Stimulated activated CD4-positive, alpha-beta T cell treated with anti-CD3 and anti-CD28 coated beads, Interleukin-12 subunit alpha, Interleukin-12 subunit beta, amount 100 ng/mL, for 24 hours (primary cell): ENCODE measurements at places on chromosomes 7 and 10.

DNA sequence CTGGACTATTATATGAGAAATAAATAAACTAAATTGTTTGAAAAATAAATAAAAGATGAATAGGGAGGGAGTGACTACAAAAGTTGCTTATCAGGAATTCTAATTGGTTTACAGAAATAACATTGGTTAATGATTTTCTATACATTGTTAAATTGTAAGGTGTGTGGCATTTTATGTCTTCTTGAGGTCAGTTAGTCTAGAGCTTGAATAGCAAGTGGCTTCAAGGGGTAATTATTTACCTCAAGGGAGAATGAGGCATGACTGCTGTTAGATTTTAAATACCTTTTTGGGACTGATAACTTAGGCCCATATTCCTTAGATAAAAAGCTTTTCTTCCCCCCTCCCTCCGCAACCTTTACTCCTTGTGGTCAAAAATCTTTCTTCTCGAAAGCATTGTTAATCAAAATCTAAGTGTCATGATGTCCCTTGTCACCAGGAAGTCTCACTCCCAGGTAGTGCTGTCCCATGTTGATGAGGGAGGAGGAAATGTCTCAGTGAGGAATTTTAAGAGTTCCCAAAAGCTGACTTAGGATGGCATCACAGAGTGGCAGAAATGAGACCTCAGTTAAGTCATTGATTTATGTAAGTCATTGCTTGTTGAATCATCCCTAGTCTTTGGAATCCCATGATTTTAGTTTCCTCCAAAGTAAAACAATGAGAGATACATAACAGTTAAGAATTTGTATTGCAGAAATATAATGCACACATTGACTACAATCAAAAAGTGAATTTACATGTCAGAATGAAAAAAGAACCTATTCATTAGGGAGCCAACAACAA is 71.5 kb downstream of the MAPK8 start:
- no peak for DNase-seq

DNA sequence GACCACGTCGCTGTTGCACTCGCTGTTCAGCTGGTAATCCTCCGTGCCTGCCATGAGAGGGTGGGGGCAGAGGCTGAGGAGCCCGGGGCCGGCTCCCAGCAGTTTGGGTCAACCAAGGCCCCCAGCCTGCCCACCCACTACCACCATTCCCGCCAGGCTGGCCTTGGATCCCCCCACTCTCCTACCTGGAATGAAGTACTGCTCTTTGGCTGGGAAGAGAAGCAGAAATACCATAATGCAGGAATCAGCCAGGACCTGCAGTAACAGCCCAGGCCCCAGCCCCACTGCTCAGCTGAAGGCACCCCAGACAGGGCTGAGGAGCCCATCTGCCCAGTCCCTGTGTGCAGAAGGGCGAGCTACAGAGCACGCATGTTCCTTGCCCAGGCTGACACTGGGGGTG is 138.0 kb downstream of the SLIT1 start:
- no peak for DNase-seq

DNA sequence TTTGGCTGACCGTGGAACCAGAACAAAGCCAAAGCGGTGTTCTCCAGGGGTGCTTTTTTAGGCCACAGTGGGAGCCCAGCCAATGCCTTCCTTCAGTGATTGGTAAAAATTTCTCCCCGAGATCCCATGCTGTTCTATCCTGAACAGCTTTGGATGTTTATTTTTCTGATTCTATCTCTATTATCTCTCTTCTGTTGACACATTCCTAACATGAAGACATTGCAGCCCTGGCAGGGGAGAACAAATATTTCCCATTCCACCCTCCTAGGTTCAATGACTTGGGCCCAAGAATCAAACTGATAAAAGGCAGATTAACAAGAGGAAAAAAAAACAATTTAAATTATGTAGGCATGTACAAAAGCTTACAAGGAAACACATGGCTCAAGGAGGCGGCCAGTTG is 162.7 kb downstream of the PFKFB3 start:
- DNase-seq: no peak

DNA sequence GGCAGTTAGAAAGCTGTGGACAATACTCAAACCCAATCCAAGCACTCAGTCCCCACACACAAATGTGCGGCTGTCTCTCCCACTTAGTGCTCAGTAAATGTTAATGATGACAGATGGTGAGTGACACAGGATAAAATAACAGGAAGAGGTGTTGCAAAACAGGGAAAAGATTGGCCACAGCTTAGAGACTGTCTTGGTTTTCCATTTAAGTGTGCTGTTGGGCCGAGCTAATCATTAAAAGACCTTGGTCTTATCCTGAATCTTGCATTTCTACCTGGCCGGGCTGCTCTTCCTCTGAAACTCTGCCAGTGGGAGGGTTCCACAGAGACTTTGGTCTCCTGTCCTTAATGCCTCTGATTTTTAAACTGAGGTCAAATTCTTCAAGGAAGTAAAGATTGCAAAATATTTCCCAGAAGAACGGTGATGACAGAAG is 113.1 kb upstream of the RNF32 start:
- DNase-seq: no peak

GRCh38 chr7:117640465-117640864 is 160.6 kb downstream of the CFTR start:
- DNase-seq: no peak

DNA sequence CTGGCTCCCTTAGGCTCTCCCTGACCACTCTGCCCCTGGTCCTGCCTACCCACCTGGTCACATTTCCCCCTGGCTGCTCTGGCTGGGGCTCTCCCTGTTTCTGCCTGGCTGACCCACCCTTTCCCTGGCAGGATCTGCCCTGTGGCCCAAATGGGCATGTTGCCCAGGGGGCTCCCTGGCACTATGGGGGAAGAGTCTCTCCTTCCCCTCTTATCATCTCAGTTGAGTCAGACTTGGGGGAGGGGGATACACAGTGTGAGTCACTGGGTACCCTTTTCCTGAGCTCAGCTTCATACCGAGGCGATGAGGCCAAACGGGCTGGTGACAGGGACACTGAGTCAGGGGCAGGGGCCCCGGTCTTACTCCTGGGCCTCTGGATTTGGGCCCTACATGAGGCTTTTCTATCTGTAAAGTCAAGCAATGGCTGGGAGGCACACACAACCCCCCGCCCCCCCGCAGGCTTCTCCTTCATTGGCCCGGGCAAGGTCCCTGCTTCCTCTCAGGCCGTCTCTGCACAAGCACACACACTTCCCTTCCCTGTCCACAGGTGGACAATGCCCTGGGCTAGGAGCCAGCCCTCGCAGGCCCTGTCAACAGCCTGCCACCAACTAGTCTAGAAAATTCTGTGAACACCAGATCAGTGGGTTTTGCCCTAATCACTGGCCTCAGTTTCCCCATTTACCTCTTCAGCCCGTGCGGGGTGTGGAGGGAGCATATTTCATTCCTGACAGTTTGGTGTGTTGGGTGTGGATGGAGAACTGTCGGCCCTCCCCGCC is 627 bp upstream of the FLNC start:
- no peak for DNase-seq
